ENCODE measurements at places on chromosomes 7 and 10.

- no peak for DNase-seq
These were observed 3.0 kb upstream of the SKIDA1 start for GRCh38 chr10:21528236-21529031.

GRCh38 chr7:104859754-104860426 lies 154.1 kb upstream of the KMT2E start:
- no peak for DNase-seq

DNA sequence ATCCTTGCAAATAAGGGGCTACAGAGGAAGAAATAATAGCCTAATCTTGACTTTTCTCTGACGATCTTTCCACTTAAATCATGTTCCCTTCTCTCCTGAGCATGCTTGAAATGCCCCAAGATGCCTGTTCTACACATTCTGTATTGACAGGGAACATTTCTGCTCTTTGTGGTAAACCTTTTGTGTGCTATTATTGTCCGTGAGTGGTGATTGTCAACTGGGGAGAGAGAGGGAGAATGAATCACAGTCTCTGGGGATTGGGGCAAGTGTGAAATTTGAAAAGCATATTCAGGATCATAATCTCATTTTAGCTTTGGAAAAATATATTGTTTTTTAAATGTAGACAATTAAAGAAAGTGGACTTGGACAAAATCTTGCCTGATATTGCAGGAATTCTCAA lies 20.6 kb downstream of the UBTD1 start:
- DNase-seq = no peak

DNA sequence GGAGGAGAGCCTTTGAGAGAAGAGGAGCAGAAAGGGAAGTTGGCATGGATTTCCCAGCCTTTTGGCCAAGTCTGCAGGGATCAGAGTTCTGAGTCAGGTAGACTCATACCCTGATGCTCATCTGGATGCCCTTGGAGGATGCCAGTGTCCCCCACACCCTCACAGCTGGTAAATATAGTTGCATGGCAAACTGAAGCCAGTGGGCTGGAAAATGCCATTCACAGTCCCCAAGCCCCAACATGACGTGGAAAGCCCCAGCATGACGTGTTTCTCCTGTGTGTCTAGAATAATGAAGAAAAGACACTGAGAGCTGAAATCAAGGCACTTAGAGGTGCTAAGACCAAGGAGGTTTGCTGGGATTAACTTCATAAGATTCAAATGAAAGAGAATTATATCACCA lies 24.8 kb upstream of the APBB1IP start:
- no peak for DNase-seq

DNA sequence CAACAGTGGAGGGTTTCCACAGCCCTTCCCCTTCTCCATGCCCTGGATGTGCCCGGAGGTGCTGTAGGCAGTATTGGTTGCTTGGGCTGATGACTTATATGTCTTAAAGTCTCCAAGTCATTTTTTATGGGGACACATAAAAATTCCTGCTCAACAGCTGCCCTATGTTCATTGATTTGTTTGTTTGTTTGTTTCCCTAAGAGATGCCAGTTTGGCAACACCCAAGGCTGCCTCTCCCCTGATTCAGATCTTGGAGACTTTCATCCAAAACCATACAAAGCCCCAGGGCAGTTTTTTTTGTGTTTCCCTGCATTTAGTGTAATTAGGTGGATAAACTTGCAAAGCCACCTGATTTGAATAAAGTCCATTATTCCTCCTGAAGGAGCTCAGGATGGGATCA lies 115.3 kb downstream of the PLPP4 start:
- DNase-seq = no peak

Measured in stimulated activated CD8-positive, alpha-beta memory T cell treated with anti-CD3 and anti-CD28 coated beads, Interleukin-12 subunit alpha, Interleukin-12 subunit beta, amount 100 ng/mL, for 1 hour (primary cell).